ENCODE measurements at places on chromosomes 4 and X.

GRCh38 chr4:71235311-71236201 is 103.3 kb upstream of the SLC4A4 start:
- DNase-seq = no peak

- DNase-seq = no peak
Observed at GRCh38 chr4:183602557-183603027, 56.4 kb downstream of the RWDD4 start.

- DNase-seq = no peak
Observed at GRCh38 chr4:25531272-25531671, 124.4 kb upstream of the SLC34A2 start.

GRCh38 chr4:98522636-98523395 is 135.6 kb downstream of the TSPAN5 start:
- no peak for DNase-seq

DNA sequence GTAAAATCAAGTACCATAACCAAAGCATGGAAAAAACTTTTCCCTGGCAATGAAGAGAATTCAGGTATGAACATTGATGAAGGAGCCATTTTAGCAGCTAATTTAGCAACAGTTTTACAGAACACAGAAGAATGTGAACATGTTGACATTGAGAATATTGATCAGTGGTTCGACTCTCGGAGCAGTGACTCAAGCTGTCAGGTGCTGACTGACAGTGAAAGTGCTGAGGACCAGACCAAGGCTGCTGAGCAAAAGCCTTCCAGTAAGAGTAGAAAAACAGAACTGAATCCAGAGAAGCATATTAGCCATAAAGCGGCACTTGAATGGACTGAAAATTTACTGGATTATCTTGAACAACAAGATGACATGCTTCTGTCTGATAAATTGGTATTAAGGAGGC is 2.8 kb downstream of the TIGD2 start:
- no peak for DNase-seq

DNA sequence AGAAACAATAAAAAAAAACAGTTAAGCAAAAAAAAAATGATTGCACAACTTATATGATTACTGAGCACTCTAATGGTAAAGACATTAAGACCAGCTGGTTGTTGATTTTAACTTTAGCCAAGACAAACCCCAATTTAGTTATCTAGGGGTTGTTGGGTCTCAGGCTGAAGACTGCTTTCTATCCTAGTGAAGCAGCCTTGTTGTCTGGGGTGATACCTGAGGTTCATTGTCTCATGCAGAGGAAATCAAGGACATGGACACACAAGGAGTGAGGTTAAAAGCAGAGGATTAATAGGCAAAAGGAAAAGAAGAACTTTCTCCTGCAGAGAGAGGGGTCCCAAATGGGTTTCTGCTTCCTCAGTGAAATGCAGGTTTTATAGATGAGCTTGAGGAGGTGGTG is 40.0 kb upstream of the CYP2U1 start:
- DNase-seq = no peak

DNA sequence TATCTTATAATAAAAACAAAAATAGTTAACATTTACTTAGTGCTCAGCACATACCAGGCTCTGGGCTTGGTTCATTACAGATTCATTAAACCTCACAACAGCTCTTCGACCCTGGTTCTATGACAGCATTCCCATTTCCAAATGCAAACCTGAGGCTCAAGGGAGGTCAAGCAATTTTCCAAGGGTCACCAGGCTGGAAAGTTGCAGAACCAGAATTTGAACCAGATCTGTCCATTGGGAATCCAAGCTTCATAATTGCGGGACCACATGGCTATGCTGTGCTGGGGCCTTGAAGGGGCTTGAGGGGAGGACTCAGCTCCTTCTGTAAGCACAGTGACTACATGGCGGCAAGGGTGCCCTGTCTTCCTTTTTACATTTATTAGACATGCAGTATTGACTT is 197.3 kb upstream of the LNX1 start:
- DNase-seq = no peak

DNA sequence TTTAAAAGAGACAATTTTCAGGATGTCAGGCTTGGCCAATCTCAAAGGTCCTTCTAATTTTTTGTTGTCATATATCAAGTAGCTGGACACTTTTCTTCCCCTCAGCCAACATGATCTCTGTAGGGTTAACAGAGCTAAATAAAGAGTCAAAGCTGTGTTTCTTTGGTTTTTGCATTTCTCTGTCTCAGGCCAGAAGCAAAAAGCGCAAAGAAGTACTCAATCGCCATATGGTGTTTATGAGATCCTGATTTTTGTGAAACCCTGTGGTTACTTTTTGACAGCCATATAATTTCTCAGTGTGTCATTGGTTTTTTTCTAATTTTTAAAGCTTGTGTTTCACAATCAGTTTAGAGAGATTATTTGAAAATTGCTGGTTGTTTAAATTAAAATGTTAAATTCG is 111.9 kb downstream of the MAPK10 start:
- DNase-seq = no peak

DNA sequence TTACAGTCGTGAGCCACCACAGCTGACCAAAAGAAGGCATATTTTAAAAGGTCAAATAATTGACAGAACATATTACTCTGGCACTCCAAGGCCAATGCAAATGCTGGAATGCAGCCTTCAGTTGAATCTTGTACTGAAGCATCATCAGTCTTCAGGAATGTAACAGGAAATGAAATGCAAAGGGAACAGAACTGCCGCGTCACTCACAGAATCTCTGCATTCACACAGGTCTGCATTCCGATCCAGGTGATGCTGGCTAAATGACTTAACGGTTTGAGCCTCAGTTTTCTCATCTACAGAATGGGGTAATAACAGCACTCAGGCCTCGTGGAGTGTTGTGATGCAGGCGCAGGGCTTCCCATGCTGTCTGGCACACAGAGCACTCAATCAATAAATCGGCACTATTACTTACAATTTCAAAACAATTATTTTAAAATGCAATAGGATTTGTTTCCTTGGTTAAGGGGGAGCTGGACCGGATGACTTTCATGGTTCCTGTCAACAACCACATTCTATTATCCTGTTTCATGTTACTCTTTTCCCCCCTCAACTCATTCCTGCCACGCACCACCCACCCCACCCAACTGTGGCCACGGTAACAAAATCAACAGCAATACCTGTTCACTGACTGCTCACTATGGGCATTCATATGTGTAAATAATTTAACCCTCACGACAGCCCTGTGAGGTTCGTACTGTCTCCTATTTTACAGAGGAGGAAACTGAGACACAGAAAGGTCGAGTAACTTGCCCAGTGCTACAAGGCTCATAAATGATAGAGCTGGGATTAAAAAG is 32.4 kb downstream of the IGFBP7 start:
- no peak for DNase-seq

GRCh38 chr4:141056473-141056872 is 76.8 kb downstream of the RNF150 start:
- no peak for DNase-seq

- no peak for DNase-seq
Observed at GRCh38 chr4:38982361-38983095, 49.7 kb downstream of the TMEM156 start.

GRCh38 chr4:136935305-136935704 is 597.0 kb downstream of the PCDH18 start:
- DNase-seq = no peak

DNA sequence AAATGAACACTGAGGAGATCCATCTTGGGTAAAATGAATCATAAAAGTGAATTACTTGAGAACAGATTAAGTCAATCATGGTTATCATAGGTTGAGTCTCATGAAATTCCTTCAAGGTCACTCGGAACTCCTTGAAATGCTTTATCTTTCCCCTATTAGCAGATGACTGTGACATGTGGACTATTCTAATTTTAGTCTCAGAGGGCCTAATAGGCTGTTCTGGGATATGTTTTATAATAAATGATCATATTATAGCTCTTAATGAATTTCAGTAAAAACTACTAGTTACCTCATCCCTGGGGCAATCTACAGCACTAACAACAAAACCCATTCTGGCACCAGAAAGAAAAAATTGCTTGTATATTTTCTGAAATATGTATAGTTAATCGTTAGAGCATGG is 44.7 kb downstream of the SPATA4 start:
- DNase-seq = no peak

DNA sequence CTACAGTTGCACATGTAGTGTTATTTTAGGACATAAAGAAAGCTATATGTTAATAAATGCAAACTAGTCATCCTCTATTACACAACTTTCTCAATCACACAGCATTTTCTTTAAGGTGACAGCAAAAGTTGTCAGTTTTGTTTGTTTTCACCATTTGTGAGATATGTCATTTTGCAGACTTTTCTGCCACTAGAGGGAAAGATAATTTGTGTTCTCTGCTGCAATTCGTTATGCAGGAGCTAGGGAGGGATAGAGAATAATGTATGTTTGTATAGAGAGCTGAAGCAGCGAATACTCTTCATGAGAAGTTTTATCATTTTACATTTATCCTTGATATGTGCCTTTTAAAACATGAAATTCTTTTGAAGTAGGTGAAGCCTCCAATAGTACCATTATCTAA is 670.6 kb upstream of the ATOH1 start:
- no peak for DNase-seq

DNA sequence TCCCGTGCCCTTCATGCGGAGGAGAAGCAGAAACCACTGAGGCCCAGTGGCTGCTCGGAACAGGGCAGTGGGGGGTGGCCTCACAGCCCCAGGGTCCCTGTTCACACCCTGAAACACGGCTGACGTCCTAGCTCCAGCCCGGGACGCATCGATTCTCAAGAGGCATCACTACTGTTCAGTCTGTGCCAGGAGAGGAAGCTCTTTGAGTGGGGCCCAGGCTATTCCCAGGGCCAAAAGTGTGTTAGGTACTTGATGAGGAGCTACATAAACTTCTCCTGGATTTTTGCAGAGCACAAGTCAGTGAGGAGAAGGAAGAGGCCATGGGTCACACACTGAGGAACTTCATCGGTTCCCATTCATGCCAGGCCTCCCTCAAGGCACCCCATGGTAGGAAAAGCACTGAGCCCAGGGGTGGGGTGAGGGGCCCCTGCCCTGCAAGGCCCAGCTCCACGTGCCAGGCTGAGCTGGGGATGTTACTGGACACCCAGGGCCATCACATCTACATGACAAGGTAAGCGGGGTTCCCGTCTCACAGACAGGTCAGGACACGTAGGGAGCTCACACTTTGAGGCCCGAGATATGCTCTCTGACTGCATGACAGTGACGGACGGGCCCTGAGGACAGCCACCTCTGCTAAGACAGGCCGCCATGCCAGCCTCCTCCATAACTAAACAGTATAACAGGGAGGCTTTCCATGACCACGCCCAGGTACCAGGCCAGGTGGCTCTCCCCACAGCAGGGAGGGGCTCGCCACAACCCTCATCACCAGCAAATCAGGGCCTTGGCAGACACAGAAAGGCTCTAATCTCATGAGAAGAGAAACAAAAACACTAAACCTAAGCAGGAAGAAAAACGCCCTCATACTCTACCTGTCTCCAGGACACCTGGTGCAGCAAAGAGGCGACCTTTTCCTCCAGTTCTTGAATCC is 12.4 kb downstream of the TNIP2 start:
- DNase-seq = no peak

- DNase-seq = no peak
Observed at GRCh38 chr4:9875516-9875915, 94.1 kb downstream of the DRD5 start.

GRCh38 chrX:151516538-151517187 is 46.8 kb upstream of the PASD1 start:
- DNase-seq = no peak

GRCh38 chr4:156190615-156191014 is 236.9 kb upstream of the CTSO start:
- DNase-seq = no peak

GRCh38 chr4:146998157-146998556 is 52.5 kb upstream of the TTC29 start:
- DNase-seq = no peak

DNA sequence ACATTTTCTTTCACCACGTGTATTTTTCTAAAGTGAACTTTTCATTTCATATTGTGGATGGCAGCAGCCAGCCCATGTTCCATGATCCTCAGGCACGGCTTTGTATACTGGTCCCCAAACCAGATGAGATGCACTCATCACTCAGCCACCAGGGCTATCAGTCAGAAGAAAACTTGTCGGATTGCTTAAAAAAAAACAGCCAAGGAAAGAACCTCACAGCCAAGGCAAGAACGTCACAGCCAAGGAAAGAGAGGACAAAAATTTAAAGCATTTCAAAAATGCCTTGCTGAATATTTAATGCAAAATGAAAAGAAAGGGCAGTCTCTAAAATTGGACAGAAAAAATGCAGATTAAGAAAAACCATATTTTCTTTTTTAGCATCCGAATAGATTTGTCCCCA is 333.3 kb downstream of the PDGFC start:
- DNase-seq = no peak

DNA sequence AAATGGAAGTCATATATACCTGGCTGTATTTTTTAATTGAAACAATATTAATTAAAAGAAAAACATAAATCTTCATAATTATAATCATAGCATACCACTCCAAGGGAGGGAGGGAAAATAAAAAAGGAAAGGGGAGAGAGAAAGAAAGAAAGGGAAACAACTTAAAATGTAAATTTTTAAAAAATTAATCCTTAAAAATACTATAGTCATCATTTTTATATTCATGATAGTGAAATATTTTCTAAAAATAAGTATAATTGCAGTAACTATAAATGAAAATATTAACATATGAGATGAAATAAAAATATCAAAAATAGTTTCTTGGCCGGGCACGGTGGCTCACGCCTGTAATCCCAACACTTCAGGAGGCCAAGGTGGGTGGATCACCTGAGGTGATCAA is 59.2 kb downstream of the DDX60L start:
- no peak for DNase-seq

DNA sequence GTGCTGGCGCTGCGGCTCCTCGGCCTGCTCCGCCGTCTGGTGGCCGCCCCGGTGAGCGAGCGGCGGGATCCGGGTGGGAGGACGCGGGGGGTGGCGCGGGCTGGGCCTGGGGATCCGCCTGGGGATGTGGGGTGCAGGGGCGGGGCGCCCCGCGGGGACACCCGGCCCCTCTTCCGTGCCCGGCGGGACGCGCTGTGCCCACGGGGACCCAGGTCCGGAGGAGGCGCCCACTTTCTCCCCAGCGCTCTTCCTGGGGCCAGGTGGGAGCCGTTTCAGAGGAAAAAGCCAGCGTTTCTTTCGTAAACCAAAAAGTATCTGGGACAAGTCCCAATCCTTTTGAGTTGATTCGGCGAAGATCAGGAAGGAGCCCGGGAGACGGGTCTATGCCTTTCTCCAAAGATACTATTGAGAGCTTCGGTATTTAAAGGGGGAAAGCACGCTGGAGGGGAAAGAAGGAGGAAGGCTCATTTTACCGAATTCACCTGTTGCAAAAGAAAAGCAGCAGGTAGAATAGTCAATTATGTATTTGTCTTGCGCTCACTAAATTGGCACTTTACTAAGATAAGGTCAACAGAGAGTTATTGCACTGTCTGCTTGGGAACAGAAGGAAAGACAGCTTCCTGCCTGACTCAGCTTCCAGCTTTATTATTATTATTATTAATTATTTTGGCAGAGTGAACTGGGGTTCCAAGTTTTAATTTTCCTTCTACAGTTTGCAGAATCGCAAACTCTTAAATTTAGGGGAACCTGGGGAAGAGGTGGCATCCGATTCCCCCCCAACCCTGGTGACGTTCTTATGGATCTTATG is 81.5 kb upstream of the CD99 start:
- no peak for DNase-seq

- DNase-seq = no peak
Observed at GRCh38 chr4:53366301-53366716, 448 bp upstream of the SCFD2 start.

Measured in activated CD4-positive, alpha-beta memory T cell treated with anti-CD3 and anti-CD28 coated beads, Interleukin-2, amount 10 ng/mL, durations not matched to agents 7 days and 5 days (primary cell).